ENCODE measurements at places on chromosomes 2 and 18. TPM values are rescaled to one million over a fixed set of nuclear protein-coding genes. Genes with fewer than 3 reads are reported as not detected.

AKAIN1 gene
- total RNA-seq: not detected

HAT1 gene
- total RNA-seq: 41.2 TPM

SCG2 gene
- total RNA-seq: 163 TPM

CASP10 gene
- 9.0 TPM for total RNA-seq

SERPINB7 gene
- total RNA-seq: not detected

PREPL gene
- 42.6 TPM for total RNA-seq

AQP4 gene
- 1.7 TPM for total RNA-seq

All from progenitor cell of endocrine pancreas (in vitro differentiated cells).